ENCODE measurements at places on chromosomes 4 and X.

- no peak for DNase-seq
Measured at GRCh38 chr4:138658518-138658917, 357.1 kb upstream of the NOCT start.

DNA sequence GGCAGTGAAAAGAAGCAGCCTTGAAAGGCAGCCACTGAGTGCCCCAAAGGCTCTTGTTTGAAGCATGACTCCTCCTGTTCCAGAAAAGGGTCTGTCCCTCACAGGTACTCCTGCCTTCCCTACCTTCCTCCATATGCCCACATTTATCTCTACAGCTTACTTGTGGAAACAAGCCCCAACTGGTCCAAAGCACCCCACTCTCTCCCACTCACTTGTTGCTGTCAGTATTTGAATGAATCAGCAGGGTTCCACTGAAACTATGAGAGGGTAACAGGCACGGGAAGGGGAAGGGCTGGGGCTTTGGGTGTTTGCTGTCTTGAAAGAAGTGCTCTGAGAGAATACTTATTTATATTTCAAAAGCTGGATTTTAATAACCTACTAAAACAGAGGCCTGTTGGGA is 34.9 kb downstream of the GPR143 start:
- no peak for DNase-seq

- DNase-seq, result no peak
Measured at GRCh38 chr4:10831727-10832408, 147.3 kb upstream of the CLNK start.

- no peak for DNase-seq
Measured at GRCh38 chr4:184573701-184574100, 75.5 kb downstream of the CASP3 start.

DNA sequence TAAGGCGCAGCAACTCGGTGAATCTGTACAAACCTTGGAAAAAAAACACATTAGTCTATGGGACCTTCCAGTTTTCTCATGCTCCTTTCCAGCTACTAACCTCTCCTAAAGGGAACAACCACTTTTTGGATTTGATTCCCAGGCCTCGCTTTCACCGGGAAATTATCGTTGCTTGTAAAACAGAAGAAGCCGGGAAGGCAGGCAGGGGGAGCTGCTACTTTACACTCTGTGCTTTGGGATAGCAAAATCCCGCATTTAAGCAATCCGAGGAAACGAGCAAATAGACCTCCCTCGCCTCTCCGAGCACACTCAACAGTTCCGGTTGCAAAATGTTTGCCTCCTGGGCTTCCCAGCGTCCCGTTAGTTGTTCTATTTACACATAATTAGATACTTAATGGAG is 1.2 kb downstream of the CD38 start:
- peak; percentile 44 for DNase-seq

GRCh38 chrX:71604796-71605568 is 13.3 kb downstream of the CXCR3 start:
- no peak for DNase-seq

DNA sequence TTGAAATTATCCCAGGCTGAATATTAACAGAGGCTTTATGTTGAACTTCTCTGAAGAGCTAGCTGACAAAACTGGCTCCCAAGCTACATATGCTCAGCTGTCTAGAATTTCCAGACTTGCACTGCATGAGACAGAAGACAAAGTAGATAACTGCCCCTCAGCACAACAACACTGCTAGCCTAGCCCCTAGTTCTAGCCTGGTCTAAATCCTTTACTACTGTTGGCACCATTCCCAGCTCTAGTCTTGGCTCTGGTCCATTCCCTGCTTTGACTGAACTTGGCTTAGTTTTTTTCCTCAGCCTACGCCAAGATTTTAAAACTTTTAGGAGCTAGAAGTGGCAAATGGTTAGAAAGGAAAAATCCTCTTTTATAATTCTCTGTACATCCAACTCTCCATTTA is 7.6 kb upstream of the OPHN1 start:
- DNase-seq, result no peak

DNA sequence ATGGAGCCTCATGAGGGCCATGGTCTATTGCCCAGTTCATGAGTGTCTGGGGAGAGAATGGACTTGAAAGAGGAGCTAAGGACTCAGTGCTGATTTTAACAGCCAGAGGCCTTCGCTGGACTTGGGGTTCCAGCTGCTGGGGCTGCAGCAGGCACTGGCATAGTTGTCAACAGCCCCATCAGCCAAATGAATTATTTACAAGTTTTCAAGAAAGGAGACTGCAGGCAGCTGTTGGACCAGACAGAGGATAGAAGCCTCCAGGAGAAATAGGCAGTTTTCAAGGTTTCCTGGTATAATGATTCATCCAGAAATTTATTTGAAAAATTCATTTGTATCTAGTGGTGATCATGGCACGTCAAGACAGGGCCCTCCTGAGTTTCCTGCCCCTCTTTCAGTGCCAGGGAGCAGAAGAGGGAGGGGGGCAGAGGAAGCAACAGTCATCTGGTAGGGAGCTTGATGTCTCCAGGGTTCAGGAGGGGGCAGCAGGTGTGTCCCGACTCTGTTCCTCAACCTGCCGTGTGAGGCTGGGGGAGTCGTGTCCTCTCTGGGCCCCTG is 63.1 kb upstream of the GPR78 start:
- no peak for DNase-seq

DNA sequence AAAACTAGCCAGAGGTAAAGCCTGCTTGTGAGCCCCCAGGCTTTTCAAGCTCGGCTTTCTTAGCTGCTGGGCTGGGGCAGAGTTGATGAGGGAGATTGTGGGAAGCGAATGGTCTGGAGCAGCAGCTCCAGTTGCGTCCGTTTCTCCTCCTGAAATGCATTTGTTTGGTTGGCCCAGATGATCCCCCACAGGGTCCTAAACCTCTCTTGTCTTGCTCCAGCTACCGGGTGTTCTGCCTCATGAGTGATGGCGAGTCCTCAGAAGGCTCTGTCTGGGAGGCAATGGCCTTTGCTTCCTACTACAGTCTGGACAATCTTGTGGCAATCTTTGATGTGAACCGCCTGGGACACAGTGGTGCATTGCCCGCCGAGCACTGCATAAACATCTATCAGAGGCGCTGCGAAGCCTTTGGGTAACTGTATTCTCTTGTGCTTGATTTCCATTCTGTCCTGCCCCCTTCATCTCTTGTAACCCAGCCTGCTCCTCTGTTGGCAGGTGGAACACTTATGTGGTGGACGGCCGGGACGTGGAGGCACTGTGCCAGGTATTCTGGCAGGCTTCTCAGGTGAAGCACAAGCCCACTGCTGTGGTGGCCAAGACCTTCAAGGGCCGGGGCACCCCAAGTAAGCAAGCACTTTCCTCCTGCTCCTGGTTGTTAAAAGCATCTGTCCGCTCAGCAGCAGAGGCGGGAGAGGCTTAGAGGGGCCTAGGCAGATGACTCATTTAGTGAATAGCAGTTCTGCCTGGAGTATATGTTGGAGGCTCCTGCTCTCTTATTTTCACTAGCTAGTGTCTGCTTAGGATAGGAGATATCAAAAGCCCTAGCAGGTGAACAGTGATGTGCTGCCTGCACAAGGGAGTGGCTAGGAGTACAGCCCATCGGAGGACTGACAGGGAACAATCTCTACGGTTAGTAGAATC is 15.3 kb downstream of the TKTL1 start:
- DNase-seq, result no peak

- no peak for DNase-seq
Measured at GRCh38 chr4:94536649-94537469, 85.1 kb downstream of the PDLIM5 start.

GRCh38 chr4:113256946-113257345 is 207.5 kb downstream of the ANK2 start:
- DNase-seq, result no peak

GRCh38 chr4:169993531-169993930 is 32.7 kb downstream of the MFAP3L start:
- DNase-seq, result no peak

GRCh38 chr4:151721466-151721865 is 39.3 kb downstream of the GATB start:
- no peak for DNase-seq

DNA sequence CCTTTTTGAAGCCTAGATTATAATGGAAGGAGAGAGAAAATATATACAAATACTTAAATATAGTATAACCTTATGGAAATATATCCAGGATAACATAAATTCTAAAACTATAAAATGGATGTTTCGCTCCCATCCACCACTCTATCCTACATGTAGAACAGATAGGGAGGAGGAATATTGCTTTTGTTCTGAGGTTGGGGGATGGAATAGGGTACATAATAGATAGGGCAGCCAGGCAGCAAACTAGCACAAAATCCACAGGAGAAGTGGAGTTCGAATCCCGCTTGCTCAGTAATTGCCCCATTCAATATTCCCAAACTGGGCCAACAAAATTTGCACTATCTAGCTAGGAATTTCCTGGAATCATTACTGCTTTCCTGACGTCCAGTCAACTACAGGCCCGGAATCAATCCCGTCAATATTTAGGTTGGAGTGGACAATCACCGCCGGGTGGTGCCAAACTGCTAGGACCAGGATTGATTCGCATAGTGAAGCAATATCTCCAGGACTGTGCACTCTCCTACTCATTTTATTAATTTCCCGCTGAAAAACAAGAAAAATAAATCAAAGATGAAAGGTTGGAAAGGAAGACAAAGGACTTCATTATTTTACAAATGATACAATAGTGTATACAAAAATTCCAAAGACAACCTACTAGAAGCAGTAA is 40.4 kb upstream of the PAPSS1 start:
- no peak for DNase-seq

- no peak for DNase-seq
Measured at GRCh38 chrX:136519069-136519468, 12.9 kb upstream of the VGLL1 start.

All from NAMALWA (cell line).